ENCODE measurements at places on chromosomes 2 and 18.
A peak's percentile ranks its signal among the peaks of the same experiment; 100 is the strongest.

GRCh38 chr2:98134172-98135005, 47.4 kb downstream of the VWA3B start:
- no peak for DNase-seq

DNA sequence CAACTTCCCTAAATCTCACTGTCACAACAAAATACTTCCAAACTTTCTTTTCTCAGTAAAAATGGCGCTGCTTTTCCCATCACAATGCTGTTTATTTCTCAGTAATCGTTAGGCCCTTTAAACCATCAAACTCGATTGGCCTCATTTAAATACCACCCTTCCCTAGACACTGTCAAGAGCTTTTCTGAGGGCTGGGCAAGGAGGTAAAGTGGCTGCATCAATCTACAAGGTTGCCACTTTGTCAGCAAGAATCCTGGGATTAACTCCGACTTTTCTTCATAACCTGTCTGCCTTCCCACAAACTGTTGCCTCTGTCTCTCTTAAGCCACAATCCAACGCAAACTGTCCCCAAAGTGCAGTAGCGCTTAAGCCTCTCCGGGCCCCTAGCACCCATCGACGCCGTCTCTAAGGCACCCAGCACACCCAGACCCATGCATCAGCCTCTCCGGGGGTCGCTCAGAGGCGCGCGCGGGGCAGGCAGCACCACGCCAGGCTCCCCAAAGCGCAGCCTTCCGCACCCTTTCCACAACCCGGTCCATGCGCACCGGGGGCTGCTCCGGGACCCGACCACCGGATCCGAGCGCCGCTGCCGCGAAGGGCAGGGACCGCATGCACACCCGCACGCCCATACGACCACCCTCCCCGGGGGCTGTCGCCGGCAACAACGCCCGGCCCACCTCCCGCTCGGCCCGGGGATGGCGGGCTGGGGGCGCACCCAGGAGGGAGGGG, 683 bp downstream of the MBOAT2 start:
- peak; percentile 29 for DNase-seq

DNA sequence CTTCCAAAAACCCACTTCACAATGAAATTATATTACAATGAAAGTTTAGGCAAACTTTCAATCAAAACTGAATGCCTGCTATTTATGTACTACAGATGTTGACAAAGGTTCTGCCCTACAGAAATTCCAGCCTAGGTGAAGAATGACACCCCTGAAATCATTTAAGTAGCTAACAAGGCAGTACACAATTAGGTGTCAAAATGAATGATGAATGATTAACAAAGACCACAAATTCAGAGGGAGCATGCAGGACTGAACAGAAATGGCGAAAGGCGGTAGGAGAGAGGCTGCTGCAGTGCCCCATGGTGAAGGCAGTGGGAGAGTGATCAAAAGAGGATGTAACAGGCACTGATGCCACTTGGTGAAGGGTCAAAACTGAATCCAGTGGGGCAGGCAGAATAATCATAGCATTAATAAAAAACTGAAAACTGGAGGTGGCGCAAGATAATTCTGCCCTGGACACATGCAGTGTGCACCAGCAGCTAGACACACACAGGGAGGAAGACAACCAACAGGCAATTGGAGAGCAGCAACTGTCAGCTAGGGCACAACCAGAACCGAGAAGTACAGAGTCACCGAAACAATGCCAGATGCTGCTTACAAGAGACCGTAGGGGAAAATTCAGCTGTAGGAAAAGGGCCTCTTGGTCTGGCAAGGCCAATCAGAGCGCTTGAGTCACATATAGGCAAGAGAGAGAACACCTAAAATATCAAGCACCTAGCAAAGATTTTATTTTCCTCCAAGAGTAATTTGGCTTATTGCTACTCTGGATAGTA, 4.5 kb downstream of the TMEM131 start:
- no peak for DNase-seq

- DNase-seq, result no peak
Observed at GRCh38 chr2:1495676-1496358, 82.6 kb downstream of the TPO start.

- no peak for DNase-seq
Observed at GRCh38 chr2:176419591-176420071, 150.4 kb downstream of the MTX2 start.

DNA sequence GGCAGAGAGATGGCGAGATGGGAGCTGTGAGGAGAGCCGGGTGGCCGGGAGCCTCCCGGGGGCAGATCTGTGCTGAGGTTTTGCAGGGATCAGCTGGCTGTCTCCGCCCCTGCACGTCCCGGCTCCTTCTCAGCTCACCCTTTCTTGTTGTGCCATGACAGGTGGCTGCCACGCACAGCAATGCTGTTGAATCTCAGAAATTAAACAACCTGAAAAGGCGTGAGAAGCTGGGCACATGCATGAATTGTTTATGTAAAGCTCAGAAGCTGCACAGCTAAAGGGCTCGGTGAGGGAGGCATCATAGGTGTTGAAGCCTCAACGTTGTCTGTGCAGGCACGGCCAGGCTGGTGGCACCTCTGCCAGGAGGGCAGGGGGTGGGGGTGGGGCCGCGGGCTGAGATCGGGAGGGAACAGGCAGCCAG, 858 bp upstream of the RTP5 start:
- no peak for DNase-seq

DNA sequence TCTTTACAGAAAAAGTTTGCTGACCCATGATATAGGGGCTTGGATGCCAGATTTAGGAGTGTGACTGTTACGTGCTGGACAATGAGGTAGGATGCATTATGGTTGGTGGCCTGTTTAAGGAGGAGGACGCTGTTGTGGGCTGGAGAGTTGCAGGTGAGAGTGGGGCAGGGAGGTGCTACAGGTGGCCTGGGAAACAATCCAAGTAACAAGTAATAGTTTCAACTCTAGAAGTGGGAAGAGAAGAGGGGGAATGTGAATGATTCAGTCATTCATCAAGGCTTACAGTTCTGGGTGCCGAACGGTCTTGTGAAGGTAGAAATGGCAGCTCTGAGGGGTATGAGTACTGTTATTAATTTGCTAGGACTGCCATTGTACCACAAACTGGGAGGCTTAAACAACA, 6.2 kb downstream of the FABP1 start:
- no peak for DNase-seq

DNA sequence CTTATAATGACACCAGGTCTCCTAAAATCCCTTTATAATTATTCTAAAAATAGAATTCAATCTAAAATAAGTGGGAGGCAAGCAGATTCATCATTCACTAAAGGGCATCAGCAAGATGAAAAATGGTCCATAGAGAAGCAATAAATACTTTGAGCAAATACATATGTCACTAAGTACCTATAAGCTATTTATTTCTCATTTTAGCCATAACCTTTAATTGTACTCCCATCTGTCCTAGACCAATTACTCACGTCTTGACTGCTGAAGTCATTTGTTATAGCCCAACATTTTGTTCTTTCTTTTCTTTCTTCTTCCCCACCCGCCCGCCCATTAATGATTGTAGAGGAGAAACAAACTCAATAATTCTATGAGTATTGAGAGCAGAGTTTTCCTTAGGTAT, 105.7 kb downstream of the MAP2 start:
- DNase-seq, result no peak

DNA sequence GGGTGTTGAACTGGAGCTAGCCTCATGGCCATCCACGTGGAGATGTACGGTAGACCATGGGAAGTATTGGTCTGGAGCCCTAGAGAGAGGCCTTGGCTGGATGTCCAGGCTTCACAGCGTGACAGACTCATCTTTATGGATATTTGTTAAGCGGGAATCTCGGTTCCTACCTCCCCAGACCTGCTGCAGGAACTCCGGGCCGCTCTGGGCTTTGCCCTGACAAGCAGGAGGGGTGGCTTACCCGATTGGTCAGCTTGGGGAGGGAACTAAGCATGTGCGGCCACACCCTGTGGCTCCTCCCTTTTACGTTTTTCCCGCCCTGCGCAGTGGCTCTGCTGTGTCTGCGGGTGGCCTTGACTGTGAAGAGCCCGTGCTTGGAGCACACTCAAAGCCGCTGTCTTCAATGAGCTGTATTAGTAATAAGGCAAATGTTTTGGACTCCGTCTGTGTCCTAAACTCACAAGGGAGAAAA, 52.3 kb downstream of the PAPOLG start:
- peak; percentile 2 for DNase-seq

- DNase-seq, result peak; percentile 86
Observed at GRCh38 chr2:214410918-214411554, at the start of gene VWC2L. TSS of gene VWC2L (plus strand) at chr2:214411054. CDS start at chr2:214414194, 3,140 bp downstream.

GRCh38 chr2:148888986-148889385, 14.0 kb downstream of the KIF5C start:
- no peak for DNase-seq

DNA sequence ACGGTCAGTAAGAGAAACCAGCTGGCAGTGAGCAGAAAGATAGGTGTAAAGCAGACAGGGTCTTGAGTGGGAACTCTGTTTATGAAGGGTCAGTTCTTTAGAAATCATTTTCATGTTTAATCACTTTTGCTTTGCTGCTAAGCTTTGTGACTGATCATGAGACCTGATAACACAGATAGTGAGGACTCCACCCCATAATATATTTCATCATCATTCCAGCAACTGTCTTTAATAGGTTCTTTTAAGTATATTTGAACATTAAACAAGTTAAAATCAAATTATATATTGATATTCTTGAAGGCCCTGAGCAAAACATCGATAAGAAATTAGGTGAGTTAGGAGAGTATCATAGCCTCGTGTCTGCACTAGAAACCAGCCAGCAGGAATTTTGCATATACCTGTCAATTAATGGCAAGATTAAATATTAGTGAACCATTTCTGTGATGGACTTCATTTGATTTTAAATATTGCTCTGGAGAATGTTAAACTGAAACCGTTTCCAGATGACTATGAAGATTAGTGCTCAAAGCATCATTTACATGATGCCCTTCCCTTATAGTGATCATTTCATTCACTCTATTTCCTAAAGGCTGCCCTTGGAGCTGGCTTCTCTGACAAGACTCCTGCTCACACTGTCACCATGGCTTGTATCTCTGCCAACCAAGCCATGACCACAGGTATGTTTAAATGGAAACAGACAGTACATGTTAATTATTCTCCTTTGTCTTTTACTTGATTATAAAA, 31.9 kb downstream of the HADHB start:
- no peak for DNase-seq
